ENCODE measurements at places on chromosomes 2 and 18. TPM values are rescaled to one million over a fixed set of nuclear protein-coding genes. Genes with fewer than 3 reads are reported as not detected.

DNA sequence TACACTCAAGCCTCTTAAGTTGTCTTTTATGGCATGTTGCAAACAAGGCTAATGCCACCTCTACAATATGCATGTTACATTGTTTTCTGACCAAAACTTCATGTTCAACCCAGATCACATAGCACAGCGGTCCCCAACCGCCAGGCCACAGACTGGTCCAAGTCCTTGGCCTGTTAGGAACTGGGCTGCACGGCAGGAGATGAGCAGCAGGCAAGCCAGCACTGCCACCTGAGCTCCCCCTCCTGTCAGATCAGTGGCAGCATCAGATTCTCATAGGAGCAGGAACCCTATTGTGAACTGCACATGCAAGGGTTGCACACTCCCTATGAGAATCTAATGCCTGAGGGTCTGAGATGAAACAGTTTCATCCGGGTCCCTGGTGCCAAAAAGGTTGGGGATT, 324.8 kb upstream of the CHAC2 start:
- DNase-seq = no peak

Gene CYP1B1
- 5.6 TPM for total RNA-seq

Gene TMEM178A
- 2.1 TPM for total RNA-seq

- DNase-seq = no peak
These were observed 810 bp upstream of the RBFA start for GRCh38 chr18:80033181-80034067.

DNA sequence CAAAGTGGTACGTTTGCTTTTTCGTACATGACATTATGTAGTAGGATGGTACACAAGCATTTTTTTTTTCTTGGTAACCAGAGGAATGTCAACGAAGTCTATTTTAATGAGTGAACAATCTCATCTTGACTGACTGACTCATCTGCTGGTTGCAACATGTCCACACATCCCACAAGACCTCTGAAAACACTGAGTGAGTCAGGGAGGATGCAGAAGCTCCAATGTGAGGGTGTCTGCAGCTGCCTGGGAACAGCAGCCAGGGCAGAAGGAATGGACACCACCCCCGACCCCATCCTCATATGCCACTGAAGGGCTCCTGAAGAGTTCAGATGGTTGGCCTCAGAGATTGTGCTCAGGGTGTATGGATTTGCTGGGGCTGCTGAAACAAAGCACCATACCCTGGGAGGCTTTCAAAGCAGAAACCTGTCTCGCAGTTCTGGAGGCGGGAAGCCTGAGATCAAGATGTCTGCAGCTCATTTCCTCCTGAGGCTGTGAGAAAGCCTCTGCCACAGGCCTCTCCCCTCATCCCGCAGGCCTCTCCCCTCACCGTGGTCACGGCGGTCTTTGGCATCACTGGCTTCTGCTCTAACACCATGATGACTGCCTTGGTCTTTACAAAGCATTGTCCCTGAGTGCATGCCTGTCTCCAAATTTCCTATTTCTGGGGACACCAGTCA, 124.6 kb downstream of the LRATD1 start:
- DNase-seq = no peak

- DNase-seq = no peak
These were observed 351.2 kb upstream of the DLGAP1 start for GRCh38 chr18:4806331-4806730.

Gene LGALSL
- total RNA-seq = 20.3 TPM

Gene C1GALT1C1L
- 1.3 TPM for total RNA-seq

- no peak for DNase-seq
These were observed 194.7 kb upstream of the GLI2 start for GRCh38 chr2:120540719-120541552.

Gene NEB
- total RNA-seq = 0.46 TPM

GRCh38 chr2:235813398-235813797, 319.6 kb downstream of the AGAP1 start:
- DNase-seq = no peak

Gene GPR55
- total RNA-seq = 0.15 TPM

Gene NEU4
- total RNA-seq = 0.84 TPM

DNA sequence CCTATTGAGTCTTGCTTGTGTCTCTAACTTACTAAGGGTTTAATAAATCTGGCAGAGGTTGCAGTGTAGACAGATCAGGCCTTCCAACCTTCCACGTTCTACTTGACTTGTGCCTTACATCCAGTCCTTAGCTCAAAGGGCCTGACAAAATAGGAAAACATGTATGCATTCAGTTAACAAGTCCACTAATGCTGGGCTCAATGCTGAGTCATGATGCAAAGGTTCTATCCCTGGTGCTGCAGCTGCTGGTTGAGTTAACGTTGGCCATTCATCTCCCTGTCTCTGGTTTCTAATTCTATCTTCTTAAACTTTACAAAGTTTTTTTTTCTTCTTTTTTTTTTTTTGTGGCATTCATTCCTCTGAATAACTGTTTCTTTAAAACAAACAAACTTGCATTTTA, 46.3 kb upstream of the ITGB6 start:
- no peak for DNase-seq

Gene FOXD4L1
- total RNA-seq = 0.25 TPM

DNA sequence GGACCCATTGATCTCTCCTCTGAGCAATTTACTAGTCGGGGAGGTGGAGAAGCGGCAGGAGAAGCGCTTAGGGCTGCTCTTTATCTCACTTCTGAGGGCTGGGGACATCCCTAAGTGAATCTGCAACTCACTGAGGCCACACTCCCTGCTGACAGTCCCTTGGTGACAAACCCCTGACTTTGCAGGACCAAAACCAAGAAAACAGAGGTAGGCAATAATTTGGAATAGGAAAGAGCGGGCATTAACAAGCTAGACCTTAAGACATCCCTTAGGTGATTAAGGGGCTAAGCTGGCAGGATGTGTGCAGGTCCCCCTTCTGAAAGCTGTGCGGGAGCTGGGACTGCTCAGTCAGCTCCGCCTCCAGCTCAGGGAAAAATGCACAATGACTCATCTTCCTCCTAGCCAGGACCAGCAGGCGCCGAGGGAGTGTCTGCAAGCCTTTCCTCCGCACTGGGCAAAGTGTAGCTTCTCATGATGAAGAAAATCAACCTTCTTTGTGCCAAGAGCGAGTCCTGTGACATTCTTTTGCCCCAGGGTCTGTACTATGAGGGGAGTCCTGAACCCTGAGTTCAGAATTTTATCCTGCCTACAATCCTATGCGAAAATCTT, 63.3 kb downstream of the BOD1L2 start:
- DNase-seq = no peak

Gene ALPI
- total RNA-seq = not detected

GRCh38 chr18:74679006-74679678, 81.5 kb downstream of the ZNF407 start:
- DNase-seq = no peak

GRCh38 chr2:233267516-233268245, 16.2 kb downstream of the ATG16L1 start:
- no peak for DNase-seq

DNA sequence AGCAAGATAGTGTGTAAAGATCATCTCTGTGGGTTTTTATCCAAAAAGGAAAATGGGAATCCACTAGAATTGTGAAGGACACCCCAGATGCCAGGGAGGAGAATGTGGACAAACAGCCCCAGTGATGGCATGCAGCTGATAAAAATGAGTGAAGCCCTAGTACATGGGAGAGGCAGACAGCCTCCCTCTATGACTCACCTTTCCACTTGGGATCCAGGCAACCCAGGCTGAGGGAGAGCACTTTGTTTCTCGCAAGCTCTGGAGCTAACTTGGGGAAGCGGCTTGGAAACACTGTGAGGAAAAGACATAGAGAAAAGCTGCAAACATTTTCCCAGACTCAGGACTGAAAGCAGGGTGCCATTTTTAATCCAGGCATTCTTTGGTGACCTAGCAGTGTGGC, 5.3 kb upstream of the FLACC1 start:
- no peak for DNase-seq

Gene CNDP1
- 0.15 TPM for total RNA-seq

GRCh38 chr18:28409811-28410210, 232.9 kb upstream of the CDH2 start:
- DNase-seq = no peak

Gene SRD5A2
- total RNA-seq = 0.48 TPM

DNA sequence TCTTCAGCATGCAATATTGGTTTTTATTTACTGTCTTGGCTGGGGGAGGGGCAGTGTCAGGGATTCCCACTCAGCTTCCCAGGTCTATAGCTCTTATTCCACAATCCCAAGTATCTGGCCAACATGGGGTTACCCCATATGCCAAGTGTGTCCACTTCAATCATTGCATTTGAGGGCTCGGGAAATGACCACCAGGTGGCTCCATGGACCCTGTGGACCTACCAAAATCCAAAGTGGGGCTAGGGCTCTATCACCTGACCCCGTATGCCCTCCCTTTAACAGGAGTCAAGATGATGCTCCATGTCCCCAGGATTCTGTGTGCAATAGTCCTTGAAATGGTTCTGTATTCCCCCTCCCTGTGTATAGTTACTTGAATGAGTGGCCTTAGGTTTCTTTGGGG, 12.1 kb upstream of the TRAF3IP1 start:
- DNase-seq = no peak

- no peak for DNase-seq
These were observed 80.7 kb upstream of the ITGA4 start for GRCh38 chr2:181376442-181376841.

GRCh38 chr2:150379166-150379565, 108.3 kb downstream of the RND3 start:
- DNase-seq = no peak

Gene TFPI
- 65.0 TPM for total RNA-seq

Gene CHRND
- total RNA-seq = not detected

DNA sequence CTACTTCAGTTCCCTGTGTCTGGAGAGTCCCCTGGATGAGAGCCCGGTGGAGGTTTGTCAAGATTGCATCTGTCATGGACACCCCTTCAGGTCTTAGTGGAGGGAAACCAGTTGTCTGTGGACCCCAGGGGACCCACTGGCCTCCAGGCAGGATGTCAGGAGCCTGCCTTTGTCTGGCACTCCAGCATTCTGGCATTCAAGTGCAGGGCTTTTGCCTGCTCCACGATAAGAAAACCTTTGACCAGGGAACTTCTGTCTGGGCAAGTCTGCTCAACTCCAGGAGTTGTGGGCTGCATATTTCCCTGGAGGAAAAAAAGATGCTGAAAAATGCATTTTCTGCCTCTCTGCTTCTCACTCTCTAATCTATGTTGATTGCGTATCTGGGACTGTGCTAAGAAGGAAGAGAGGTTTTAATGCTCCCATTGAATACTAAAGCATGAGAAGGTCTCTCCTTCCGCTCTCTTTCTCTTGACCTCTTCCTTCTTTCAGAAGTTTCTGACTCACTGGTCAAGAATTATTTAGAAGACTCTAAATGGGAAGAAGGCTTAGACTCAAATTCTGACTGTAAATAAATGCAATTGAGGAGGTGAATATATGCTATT, 104.5 kb downstream of the MMADHC start:
- DNase-seq = no peak

Gene UGT1A10
- not detected for total RNA-seq

GRCh38 chr18:50847192-50847591, 27.4 kb upstream of the MRO start:
- DNase-seq = no peak

Gene RIT2
- total RNA-seq = not detected

- no peak for DNase-seq
These were observed 293.5 kb downstream of the ARHGAP15 start for GRCh38 chr2:143422681-143423080.

- no peak for DNase-seq
These were observed 83.1 kb downstream of the FIGN start for GRCh38 chr2:163652751-163653150.

DNA sequence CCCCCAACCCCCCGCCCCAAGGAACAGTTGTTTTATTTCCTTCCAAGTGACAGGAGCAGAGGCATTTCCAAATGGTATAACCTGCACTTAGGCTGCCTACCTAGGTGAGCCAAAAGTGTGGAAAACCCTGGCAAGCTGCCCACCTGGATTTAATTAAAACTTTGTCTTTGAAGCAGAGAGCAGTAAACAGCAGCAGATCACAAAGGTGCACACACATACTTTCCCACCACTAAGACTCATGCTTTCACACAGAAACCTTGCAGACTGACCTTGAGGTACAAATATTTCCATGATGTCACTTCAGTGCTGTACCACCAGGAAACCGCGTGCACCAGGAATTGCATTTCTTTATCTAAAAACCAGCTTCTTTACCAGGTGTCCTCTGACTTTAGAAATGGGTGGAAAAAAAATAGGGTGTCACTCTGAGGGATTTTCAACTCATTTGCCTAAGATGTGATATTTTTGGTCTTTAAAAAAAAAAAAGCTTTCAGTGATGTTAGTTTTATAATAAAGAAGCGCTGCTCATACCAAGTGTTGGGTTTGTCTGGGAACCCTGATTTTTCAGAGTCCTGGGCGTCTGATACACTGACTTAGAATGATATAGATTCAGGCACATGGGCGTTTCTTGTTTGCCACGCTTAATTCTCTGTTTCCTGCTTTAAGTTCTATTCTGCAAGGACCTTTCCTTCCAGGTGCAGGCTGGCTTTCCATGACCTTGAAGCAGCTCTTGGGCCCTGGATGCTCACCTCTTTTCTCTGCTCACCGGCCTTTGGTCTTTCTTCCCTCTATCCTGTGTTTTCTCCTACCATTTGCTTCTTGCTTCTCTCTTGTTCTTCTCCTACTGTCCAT, 70.7 kb upstream of the BCL2L11 start:
- no peak for DNase-seq

Gene FOXI3
- not detected for total RNA-seq

GRCh38 chr2:236662231-236663185, 92.9 kb downstream of the ACKR3 start:
- DNase-seq = no peak

DNA sequence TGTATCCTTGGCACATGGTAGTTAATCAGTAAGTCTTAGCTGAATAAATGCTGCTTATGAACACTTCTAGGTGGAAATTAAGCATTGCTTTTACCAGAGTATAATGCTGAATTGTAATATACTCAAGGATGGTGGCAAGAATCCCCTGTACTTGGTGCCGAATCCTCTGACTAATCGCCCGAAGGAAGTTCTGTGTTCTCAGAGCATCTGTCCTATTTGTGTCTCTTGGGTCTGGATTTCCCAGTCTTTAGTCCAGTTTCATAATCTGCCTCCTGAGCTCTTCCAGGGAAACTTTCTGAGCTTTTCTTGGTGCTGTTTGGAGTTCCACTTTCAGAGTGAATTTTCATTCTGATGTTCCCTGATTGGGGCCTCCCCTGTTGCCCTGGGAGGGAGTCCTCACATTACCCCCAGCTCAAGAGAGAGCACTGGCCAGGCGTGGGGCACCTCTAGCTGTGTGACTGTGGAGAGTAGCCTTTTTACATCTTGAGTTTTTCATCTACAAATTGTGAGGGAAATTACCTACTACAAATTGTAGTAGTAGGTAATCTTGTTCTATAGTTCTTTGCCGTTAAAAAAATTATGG, 144.9 kb downstream of the LTBP1 start:
- DNase-seq = no peak

GRCh38 chr2:207765547-207765946, 4.2 kb downstream of the FZD5 start:
- no peak for DNase-seq

- DNase-seq = peak; percentile 73
These were observed 75.3 kb downstream of the LRRFIP1 start for GRCh38 chr2:237702441-237703391.

- no peak for DNase-seq
These were observed 98.6 kb downstream of the CALCRL start for GRCh38 chr2:187349326-187349944.
